ENCODE measurements at places on chromosomes 1 and 21. TPM values are rescaled to one million over a fixed set of nuclear protein-coding genes. Genes with fewer than 3 reads are reported as not detected.

The USP1 gene
- 24.9 TPM for total RNA-seq

The PODN gene
- total RNA-seq = 10.0 TPM

The C1orf53 gene
- 21.8 TPM for total RNA-seq

The RGS8 gene
- not detected for total RNA-seq

The SYT14 gene
- total RNA-seq = 10.6 TPM

The MRPS15 gene
- total RNA-seq = 81.8 TPM

The OR2L13 gene
- total RNA-seq = not detected

The PLPPR4 gene
- total RNA-seq = 0.53 TPM

The HSF2BP gene
- total RNA-seq = 0.68 TPM

The SNIP1 gene
- total RNA-seq = 17.1 TPM

The THEM5 gene
- not detected for total RNA-seq

The MANEAL gene
- total RNA-seq = 9.6 TPM

The SH2D1B gene
- total RNA-seq = not detected

The LRRIQ3 gene
- 0.77 TPM for total RNA-seq
